ENCODE measurements at places on chromosomes 1 and 21.

DNA sequence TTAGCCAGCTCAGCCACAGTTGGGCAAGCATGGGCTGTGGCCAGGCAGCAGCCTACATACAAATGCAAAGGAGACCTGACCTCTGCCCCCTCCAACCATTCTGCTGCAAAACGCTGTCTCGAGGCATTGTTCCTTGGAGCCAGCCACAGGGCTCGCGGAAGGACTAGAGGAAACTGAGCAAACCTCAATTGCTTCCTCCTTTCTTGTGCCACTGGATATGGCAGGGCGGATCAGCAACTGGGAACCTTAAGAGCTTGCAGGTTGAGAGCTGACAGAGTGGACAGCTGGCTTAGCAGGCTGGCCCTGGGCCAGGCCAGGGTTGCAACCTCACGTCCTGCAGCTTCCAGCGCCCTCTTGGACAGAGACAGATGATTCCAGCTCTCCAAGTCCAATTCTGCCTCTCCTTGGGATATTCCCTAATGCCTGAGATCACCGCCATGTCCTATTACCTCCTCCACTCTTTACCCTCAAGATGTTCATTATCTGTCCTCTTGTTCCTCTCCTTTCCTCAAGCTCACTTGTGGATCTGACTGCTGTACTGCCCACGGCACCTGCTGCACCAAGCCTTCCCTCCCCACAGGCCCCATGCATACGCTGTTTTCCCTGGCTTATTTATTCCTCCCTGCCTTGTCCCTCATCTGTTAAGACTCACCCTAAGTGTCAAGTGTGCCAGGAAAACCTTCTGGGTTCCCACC lies 67.5 kb downstream of the SDC3 start:
- DNase-seq, result no peak

GRCh38 chr1:81305997-81306452 lies 494.7 kb upstream of the ADGRL2 start:
- DNase-seq, result no peak

GRCh38 chr1:152018537-152018936 lies 18.3 kb downstream of the S100A11 start:
- DNase-seq, result no peak

DNA sequence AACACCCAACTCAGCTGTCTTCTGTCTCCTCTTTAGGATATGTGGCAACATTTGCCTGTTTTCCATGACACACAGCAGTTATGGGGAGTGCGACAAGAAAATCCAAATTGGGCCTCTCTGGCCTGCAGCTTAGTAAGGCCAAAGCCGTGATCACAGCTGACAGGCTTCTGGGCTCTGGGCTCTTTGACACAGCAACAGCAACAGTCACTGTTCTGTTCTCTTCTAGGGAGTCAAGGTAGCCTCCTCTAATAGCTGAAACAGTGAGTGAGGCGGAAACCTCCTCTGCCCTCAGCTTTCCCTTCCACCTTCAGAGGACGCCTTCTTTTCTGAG lies 19.0 kb downstream of the CLCA1 start:
- no peak for DNase-seq
